EH (cell line): ENCODE measurements at places on chromosomes 3 and 15.

- DNase-seq, result peak; percentile 8
Measured at GRCh38 chr15:67957435-67958132, 96.5 kb upstream of the PIAS1 start.

GRCh38 chr3:191282251-191283185, 46.7 kb upstream of the CCDC50 start:
- peak; percentile 29 for DNase-seq

- peak; percentile 94 for DNase-seq
Measured at GRCh38 chr3:129228891-129229585, 20.4 kb upstream of the COPG1 start.

DNA sequence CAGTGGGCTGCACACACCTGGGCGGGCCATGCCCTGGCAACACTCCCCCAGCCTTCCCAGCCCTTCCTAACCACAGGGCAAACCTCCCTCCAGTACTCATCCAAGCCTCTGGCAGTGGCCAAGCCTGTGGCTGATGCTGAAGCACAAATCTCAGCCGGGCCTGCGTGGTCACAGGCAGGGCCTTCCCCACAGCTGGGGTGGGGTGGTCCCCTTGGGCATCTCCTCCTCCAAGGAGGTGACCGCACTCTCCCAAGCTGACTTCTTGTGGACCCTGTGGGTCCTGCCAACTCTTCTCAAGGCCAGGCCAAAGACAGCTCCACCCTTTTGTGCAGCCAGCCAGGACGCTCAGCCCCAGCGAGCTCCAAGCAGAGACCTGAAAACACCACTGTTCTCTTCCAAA, 21.4 kb downstream of the GRAMD2A start:
- DNase-seq, result no peak

DNA sequence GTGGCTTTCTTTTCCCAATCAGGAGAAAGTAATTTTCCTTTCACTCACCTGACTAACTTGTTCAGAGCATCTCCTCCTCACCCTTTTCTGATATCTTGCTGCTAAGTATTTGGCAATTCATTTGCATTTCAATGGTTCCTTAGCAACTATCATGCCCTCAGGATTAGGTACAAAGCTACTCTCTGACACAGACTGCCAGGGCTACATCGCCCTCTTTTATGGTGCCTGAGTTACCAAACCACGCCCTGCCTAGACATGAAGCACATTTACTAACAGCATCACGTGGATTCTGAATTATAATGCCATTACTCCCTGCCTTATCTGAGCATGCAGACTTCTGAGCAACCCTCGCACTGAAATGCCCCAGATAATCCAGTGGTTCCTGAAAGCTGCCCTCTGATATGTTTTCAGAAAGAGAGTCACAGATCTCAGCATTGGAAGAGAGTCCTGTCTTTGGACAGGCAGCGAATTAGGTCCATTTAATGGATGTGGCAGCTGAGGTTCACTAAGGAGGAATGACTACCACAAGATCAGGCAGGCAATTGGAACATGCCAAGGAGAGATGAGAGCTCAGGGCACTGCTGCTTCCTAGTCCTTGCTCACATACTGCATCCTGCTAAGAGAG, 14.5 kb downstream of the EPHB1 start:
- no peak for DNase-seq

GRCh38 chr3:176647987-176648386, 549.3 kb downstream of the TBL1XR1 start:
- no peak for DNase-seq

- DNase-seq, result no peak
Measured at GRCh38 chr3:2948882-2949281, 161.3 kb downstream of the IL5RA start.

DNA sequence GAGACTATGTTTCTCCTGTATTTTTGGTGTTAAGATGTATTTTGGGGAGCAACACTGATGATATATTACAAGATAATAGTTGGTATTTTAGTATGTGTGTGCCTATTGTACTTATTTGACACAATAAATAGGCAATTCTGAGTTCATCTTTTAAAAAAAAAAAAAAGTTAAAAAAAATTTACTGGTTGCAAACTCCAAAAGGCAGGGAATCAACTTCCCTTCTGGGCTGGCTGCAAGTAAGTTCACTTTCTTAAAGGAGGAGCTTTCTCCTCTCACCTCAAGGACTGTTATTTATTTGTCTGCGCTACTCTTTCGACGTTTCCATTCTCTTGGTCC, 335 bp upstream of the VPS8 start:
- no peak for DNase-seq

DNA sequence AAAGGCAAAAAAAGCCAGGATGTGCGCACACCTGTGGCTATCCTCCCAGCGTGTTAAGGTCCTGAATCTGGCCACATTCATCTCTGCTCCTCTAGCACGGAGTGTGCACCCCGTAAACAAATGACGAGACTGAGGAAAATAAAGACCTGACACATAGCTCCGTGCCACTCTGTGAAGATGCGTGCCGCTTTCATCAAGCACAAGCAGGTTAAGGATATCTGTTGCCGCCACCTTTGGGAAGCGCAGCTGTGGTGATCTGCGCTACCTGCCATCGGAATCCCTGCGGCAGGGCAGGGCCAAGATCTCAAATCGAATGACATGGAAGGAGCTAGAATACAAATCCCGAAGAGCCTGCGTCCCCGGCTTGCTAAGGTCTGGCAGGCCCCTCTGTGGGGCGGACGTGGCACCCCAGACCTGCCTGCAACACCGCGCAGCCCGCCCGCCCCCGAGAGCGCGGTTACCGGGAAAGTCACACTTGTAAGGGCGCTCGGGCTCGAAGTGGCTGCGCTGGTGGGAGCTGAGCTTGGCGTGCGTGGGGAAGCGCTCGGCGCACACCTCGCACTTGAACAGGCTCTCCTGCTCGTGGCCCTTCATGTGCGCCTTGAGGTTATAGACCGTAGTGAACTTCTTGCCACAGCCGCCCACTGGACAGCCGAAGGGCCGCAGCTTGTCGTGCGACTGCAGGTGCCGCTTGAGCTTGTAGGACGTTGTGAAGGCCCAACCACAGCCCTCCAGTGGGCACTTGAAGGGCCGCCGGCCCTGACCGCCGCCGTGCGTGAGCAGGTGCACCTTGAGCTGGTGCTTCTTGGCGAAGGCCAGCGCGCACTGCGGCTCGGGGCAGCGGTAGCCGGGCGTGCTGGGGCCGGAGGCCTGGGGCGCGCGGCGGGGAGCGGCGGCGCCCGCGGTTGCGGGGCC, 936 bp downstream of the ZXDC start:
- DNase-seq, result peak; percentile 48

DNA sequence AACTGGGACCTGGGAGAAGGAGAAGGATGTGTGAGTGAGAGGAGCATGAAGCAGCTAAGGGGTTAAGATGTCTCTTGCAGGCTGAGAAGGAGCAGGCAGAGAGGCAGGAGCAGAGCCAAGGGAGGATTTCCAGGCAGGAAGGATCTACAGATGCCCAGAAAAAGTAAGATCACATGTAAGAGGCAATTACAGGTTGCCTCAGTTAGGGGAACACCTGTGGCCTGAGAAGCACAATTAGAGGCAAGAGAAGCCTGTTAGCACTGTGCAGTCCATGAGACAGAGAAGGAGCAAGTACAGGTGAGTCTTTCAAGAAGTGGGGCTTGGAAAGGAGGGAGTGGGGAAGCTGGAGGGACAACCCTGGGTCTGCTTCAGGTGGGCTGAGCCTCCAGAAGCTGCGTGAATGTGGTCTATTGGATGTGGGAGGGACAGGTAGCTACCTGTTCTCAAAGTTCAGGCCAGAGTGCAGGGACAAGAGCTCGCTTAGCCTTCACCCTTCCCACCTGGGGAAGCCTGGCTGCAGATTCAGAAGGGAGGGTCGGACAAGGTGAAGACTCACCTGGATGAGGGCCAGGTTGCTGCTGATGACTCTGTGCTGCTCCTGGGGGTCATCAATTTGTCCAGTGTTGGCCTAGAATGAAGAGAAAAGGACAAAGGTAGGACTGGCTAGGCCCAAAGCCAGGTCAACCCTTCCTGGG, 50.7 kb downstream of the SLC41A3 start:
- DNase-seq, result no peak

DNA sequence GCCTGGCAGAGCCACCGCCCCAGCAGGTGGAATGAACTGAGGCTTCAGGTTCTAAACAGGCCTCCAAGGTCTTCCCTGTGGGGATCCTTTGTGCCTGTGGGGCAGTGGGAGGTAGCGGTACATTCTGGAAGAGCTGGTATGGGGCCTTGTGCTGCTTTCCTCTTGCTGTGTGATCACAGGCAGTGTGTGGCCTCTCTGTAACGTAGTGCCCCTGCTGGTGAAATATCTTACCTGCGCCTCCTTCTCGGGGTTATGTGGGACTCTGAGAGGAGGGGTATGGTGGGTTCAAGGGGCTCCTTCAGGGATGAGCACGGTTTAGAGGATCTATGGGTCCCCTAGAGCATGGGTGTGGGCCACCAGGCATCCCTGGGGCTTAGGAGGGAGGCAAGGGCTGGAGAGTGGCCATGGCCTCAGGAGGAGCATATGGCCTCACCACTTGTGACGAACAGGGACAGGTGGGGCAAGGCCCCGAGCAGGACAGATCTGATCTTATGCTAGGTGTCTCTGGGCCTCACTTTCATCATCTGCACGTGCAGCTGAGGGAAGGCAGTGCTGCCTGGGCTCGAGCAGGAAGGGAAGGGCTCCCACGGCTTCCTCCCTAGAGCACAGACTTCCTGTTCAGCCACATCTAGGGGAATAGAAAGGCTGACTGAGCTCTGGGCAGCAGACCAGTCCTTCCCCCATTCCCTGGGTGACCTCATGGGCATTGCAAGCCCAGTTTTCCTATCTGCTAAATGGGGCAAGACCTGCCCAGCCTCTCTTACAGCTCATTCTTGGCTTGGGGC, 1.9 kb upstream of the ALS2CL start:
- peak; percentile 34 for DNase-seq
